NCI-H187 treated with DMSO at 0.1 percent for 48 hours (cell line): ENCODE measurements at places on chromosomes 3 and 15.

DNA sequence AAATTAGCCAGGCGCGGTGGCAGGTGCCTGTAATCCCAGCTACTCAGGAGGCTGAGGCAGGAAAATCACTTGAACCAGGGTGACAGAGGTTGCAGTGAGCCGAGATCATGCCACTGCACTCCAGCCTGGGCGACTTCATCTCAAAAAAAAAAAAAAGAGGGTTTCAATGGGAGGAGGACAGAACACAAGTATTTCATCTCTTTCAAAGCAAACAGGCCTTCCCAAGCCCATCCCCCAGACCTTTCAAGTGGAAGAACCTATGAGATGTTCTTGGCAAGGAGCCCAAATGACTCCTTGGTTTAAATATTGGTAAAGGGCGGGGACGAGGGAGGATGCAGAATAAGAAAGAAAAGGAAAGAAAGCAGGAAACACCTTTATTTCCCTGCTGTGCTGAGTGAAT is 62.2 kb upstream of the MCF2L2 start:
- DNase-seq, result peak; percentile 81

GRCh38 chr3:95302044-95302443 is 1239.2 kb downstream of the NSUN3 start:
- no peak for DNase-seq

GRCh38 chr3:32177702-32178198 is 60.7 kb upstream of the CMTM8 start:
- no peak for DNase-seq

DNA sequence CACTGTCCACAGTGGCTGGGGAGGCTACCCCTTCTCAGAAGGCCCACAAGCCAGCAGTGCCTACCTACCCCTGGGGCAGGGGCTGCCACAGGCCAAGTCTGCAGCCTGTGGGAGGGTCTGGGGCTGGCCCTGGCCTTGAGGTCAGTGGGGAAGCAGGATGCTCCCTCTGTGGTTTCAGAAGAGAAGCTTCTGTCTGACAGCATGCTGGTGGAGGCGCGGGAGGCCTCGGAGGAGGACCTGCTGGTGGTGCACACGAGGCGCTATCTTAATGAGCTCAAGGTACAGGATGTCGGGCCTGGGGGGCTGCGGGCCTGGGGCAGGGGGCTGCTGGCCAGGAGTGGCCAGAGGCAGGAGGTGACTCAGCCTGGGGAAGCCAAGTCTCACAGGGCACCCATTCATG is 3.2 kb downstream of the HDAC11 start:
- no peak for DNase-seq

GRCh38 chr3:127458696-127459604 is 131.6 kb downstream of the TPRA1 start:
- no peak for DNase-seq

- DNase-seq, result no peak
Measured at GRCh38 chr3:194990454-194991337, 280.3 kb downstream of the XXYLT1 start.

DNA sequence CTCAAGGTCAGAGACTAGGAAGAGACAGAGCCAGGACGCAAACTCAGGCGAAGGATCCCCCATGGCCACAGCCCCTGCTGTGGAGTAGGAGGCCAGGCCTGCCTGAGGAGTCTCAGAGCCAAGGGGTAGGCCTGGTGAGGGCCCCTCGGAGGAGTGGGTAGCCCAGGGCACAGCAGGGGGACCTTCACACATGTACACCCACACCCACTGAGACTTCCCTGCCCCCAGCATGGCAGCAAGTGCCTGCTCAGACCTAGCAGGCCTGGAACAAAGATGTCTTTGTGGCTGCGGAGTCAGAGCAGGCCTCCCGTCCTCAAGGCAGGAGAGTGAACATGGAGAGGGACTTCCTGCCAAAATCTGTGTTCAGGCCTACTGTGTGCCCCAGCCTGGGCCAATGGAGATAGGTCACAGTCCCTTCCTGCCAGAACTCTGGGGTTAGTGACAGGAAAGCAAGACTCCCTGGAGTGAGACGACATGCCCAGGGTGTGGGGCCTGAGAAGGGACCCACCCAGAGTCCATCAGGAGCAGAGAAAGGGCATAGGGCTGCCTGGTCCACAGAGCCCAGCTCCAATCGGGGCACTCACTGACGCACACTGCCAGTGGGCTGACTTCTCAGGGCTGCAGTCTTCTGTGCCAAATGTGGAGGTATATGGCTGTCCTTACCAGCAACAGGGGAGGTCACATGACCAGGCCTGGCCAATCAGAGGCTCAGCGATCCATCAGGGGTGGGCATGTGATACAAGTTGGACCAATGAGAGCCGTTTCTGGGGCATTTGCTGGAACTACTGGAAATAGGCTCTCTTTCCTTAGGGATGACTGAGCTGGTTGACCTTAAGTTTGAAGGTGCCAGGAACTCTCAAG is 2.3 kb downstream of the GRIP2 start:
- DNase-seq, result no peak

GRCh38 chr3:187062526-187063177 is 76.6 kb downstream of the RPL39L start:
- no peak for DNase-seq

DNA sequence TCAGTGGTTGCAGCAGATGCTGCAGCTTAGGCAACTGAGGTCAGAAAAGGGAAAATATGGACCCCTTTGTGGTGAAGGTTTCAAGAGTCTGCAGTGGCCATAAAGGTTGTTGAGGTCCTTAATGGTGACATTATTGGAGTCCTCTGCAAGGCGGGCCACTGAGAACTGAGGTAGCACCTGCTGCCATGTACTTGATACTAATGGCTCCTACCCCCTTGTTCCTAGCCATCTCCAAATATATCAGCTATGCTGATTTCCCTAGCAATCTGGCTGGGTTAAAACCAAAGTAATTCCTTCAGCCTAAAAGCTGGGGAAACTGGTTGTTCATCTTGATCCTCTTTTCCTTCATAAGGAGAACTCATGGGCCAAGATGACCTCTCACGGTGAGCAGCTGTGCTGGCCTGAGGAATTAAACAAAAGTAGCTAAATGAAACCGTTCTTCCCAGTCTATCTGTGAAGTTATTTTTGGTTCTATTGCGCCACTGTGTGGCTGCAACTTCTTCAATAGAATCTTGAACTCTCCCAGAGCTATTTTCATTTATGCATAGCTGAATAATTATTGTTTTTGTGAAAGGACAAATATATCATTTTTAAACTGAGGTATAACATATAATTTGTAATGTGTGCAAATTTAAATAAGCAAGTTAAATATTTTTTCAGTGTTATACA is 76.1 kb upstream of the PLSCR4 start:
- DNase-seq, result no peak

DNA sequence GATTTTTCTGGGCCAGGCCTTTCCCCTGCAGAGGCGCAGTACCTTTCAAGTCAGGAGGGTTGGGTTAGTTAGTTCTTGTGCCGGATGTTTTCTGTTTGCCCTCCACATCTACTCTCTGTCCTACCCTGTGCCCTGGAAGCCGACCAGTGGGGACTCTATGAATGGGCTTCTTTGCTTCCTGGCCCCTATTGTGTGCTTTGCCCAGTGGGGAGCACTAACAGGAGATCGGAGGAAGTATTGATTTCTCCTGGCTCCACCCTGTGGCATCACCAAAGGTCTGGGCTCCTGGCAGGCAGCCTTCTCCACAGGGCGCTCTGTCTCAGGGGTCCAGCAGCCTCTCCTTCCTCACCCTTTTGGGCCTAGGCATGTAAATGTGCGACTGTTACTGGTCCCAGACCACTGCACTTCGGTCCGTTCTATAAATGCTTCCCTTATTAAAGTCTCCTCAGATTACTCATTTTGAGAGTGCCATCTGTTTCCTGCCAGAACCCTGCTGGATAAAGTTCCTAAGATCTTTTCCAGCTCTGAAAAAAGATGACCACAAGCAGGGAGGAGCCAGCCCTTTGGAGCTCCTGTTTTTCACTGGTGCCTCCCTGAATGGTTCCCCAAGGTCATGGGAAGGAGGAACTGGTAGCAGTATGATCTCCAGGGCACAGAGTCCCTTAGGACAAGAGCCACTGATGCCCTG is 44.5 kb downstream of the CTDSPL start:
- no peak for DNase-seq

GRCh38 chr3:192258721-192259120 is 468.6 kb downstream of the FGF12 start:
- no peak for DNase-seq

DNA sequence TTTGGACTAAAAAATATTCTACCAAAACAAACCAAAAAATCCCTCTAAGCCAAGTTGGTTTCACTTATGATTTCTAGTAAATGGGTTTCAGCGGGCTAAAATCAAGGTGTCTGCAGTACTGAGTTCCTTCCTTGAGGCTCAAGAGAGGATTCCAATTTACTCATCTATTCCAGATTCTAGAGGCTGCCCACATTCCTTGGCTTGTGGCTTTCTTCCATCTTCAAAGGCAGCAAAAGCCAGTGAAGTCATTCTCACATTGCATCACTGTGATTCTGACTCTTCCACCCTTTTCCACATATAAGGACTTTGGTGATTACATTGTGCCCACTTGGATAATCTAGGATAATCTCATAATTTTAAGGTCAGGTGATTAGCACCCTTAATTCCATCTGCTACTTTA is 48.1 kb downstream of the DPPA2 start:
- DNase-seq, result no peak
